Brain (organoid and tissue), 16 donors: ENCODE measurements at places on chromosomes 7 and 10.

- DNase-seq, result no peak
These were observed 5.1 kb upstream of the NAMPT start for GRCh38 chr7:106289848-106290247.

GRCh38 chr10:70508912-70509756 is 30.6 kb downstream of the PALD1 start:
- DNase-seq, result no peak

- no peak for DNase-seq
These were observed 92.2 kb downstream of the EGFR start for GRCh38 chr7:55110993-55111361.

DNA sequence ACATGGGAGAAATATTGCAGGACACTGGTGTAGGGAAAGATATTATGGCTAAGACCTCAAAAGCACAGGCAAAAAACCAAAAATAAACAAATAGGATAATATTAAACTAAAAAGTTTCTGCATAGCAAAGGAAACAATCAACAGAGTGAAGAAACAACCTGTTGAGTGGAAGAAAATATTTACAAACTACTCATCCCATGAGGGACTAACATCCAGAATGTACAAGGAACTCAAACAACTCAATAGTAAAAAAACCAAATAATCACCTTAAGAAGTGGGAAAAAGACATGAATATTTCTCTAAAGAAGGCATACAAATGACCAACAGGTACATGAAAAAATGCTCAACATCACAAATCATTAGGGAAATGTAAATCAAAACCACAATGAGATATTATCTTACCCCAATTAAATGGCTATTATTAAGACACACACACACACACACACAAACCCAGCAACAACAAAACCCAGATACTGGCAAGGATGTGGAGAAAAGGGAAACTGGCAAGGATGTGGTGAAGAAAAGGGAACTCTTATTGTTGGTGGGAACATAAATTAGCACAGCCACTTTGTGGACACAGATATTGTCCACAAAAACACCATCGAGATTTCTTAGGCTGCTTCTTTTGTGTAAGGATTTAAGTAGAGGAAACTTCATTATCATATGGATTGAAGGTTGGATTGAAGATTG is 9.8 kb upstream of the RAB18 start:
- DNase-seq, result no peak

GRCh38 chr7:35805876-35806275 is 5.0 kb downstream of the SEPTIN7 start:
- DNase-seq, result no peak

- no peak for DNase-seq
These were observed 177.1 kb upstream of the PRKCQ start for GRCh38 chr10:6757158-6757557.

DNA sequence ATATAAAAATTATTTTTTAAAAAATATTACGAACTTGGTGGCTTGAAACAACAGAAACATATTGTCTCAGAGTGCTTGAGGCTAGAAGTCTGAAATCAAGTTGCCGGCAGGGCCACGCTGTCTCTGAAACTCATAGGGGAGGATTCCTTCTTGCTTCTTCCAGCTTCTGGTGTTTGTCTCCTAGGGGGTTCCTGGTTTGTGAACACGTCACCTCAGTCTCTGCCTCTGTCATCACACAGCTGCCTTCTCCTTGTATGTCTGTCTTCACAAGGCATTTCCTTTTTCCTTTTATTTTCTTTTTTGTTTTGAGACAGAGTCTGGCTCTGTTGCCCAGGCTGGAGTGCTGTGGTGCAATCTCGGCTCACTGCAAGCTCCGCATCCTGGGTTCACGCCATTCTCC is 12.7 kb upstream of the SNX8 start:
- no peak for DNase-seq

- no peak for DNase-seq
These were observed 113.2 kb downstream of the SND1 start for GRCh38 chr7:127765150-127765549.

- DNase-seq, result no peak
These were observed 424 bp downstream of the EGFR start for GRCh38 chr7:55019191-55019690.

DNA sequence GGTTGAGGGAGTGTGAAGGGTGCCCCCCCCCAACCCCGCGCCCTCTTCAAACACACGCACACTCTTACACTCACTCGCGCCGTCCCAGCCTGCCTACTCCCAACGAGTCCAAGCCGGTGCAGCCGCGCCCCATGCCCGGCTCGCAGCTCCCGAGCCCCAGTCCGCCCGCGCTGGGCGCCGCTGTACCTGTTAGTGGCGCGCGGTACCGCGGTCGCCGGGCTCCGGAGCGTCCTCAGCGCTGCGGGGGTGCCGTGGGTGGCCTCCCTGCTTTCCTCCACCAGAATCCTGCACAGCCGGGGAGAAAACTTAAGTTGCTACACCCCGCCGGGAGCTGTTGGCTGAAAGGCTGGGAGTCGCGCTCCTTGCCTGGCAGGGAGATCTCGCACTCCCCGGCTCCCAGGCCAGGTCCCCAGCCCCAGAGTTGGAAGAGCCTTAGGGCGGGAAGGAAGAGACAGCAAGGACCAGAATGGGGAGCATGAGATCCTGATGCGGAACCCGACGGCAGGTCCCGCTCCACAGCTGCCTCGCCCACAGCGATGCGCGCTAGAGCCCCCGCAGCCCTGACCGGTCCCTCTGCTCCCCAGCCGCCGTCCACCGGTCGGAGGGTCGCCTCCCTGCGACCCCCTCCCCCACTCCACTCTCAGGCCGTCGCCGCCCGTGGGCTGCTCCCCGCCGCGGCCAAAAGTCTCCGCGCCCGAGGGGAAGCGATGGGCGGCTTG is 863 bp downstream of the ST8SIA6 start:
- DNase-seq, result peak; percentile 43

- DNase-seq, result peak; percentile 11
These were observed 156.4 kb downstream of the FZD1 start for GRCh38 chr7:91420606-91421005.

DNA sequence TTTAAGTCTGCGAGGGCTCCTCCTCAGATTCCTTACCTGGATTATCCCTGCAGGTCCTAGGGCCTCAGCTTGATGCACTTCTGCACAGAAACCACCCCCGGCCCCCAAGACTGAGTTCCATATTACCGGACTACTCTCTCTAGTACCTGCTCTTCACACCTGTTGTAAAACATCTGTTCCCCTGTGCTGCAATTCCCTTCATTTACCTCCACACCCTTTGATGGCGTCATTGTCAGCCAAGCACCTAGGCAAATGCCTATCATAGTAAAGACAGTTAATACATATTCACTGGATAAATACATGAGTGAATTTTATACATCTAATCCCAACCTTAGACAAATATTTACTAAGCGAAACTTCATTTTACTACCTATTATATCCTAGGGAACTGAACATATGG is 275.5 kb downstream of the PLXDC2 start:
- no peak for DNase-seq

DNA sequence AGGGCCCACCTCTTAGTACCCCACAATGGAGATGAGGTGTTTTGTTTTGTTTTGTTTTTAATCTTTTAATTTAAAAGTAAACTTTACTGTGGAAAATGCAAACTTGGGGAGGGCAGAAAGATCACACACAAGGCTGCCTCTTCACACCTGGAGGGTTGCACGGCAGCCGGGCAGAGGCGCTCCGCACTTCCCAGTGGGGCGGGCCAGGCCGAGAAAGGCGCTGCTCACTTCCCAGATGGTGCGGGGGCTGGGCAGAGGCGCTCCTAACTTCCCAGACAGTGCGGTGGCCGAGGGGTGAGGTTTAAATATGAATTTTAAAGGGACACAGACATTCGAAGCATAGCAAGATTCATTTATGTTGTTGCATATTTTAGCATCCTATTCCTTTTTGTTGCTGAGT is 235.9 kb upstream of the MTPN start:
- DNase-seq, result no peak

DNA sequence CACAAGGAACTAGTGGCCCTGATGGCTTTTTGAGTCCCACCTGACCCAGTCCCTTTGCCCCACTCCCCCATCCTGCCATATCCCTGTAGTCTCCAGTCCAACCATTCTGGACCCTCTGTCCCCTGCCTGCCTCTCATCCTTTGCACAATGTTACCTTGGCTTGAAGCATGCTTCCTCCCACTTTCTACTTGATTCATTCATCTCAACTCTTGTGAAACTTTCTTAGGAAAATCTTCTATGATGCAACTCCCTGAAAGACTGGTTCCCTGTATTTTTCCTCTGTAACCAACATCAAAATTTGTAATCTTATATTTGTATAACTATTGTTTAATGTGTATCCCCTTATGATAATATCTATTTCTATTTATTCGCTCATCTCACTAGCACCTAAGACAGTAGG is 151.5 kb downstream of the LRRTM3 start:
- no peak for DNase-seq

- no peak for DNase-seq
These were observed 167.7 kb upstream of the INHBA start for GRCh38 chr7:41870461-41871138.

GRCh38 chr10:12218991-12219390 is 23.0 kb downstream of the CDC123 start:
- no peak for DNase-seq

- no peak for DNase-seq
These were observed 19.9 kb downstream of the CPA1 start for GRCh38 chr7:130400120-130400572.

GRCh38 chr7:155721056-155721455 is 76.6 kb downstream of the RBM33 start:
- DNase-seq, result no peak

GRCh38 chr7:154628556-154628955 is 374.4 kb downstream of the PAXIP1 start:
- DNase-seq, result peak; percentile 59

GRCh38 chr7:11935905-11936304 is 103.9 kb upstream of the THSD7A start:
- no peak for DNase-seq

GRCh38 chr10:70906953-70907636 is 18.7 kb upstream of the PCBD1 start:
- DNase-seq, result no peak

- DNase-seq, result no peak
These were observed 57.1 kb downstream of the FIGNL1 start for GRCh38 chr7:50393076-50393475.

GRCh38 chr7:71682841-71683781 is 551.2 kb downstream of the GALNT17 start:
- DNase-seq, result peak; percentile 48

- DNase-seq, result no peak
These were observed 1.7 kb upstream of the KCNH2 start for GRCh38 chr7:150979713-150980390.

- DNase-seq, result peak; percentile 77
These were observed 16.0 kb upstream of the SLC29A3 start for GRCh38 chr10:71302874-71303568.

DNA sequence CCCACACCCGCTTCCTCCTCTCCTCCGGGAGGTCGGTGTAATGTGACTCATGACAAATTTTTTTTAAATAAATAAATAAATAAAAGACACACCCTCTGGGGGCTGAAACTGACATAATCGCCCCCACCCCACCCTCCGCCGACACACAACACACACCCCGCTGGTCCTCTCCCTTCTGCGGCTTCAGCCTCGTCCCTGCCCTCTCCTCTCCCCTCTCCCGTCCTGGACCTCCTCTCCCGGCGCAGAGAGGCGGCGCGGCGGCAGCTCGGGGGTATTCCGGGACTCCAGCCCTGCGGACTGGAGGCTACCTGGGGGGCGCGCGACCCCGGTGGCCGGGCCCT is 686 bp downstream of the ABI1 start:
- peak; percentile 37 for DNase-seq

GRCh38 chr7:143437578-143437977 is 5.7 kb upstream of the TAS2R60 start:
- DNase-seq, result no peak
